ENCODE measurements at places on chromosomes 5 and 9. TPM values are rescaled to one million over a fixed set of nuclear protein-coding genes. Genes with fewer than 3 reads are reported as not detected.
A peak's percentile ranks its signal among the peaks of the same experiment; 100 is the strongest.

The CD74 gene
- total RNA-seq, result 9.8 TPM

- peak; percentile 39 for DNase-seq
Observed at GRCh38 chr5:10857338-10857733, 96.3 kb upstream of the DAP start.

The SIT1 gene
- total RNA-seq, result 0.56 TPM

The PCDHB12 gene
- total RNA-seq, result 3.0 TPM

GRCh38 chr5:165576678-165577275 lies 2071.4 kb downstream of the MAT2B start:
- no peak for DNase-seq
